Aorta (tissue), 5 donors: ENCODE measurements at places on chromosomes 11 and 22. TPM values are rescaled to one million over a fixed set of nuclear protein-coding genes. Genes with fewer than 3 reads are reported as not detected.

DNA sequence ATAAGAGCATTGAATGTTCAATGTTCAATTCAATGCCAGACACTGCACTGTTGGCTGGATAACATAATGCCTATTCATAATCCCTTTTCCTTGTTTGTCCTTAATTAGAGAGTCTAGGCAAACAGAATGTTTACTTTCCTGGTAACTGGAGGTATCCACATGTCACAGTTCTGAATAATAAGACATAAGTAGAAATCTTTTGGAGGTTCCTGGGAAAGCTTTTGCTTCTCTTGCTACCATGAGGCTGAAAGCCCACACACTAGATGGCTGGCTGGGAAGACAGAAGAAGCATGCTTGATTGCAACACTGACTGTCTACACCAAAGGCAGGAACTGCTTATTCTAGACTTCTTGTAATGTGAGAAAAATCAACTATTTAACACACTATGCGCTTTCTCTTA lies 79.5 kb downstream of the GAB2 start:
- DNase-seq = no peak
- no peaks in the 10 kb centered on the region for H3K27me3 ChIP-seq
- H3K4me3 ChIP-seq = no peak overlapping the region
- peaks cover 19% of the 10 kb centered on the region for H3K4me1 ChIP-seq
- no peak overlapping the region for H3K27ac ChIP-seq

DNA sequence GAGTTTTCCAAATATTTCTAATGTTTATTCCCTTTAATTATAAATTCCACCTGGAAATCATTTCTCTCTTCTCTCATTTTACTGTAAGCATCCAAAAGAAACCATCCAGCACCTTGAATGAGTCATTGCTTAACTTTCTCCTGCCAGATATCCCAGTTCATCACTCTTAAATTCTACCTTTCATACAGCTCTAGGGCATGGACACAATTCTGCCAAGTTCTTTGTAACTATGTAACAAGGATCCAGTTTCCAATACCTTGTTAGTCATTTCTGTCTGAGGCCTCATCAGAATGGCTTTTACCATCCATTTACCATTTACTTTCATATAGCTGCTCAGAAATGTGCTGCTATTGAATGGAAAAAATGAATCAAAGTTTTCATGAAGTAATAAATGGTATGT lies 455.4 kb upstream of the TENM4 start:
- H3K4me3 ChIP-seq = no peak overlapping the region
- no peak for DNase-seq
- no peaks in the 10 kb centered on the region for H3K4me1 ChIP-seq
- H3K36me3 ChIP-seq = no peaks in the 10 kb centered on the region
- H3K27me3 ChIP-seq = no peaks in the 10 kb centered on the region

GRCh38 chr22:45334528-45334927 lies 24.8 kb downstream of the FAM118A start:
- no peaks in the 10 kb centered on the region for H3K4me1 ChIP-seq
- no peak overlapping the region for H3K4me3 ChIP-seq
- peaks cover 5% of the 10 kb centered on the region for H3K36me3 ChIP-seq
- no peak for DNase-seq
- no peaks in the 10 kb centered on the region for H3K27me3 ChIP-seq

DNA sequence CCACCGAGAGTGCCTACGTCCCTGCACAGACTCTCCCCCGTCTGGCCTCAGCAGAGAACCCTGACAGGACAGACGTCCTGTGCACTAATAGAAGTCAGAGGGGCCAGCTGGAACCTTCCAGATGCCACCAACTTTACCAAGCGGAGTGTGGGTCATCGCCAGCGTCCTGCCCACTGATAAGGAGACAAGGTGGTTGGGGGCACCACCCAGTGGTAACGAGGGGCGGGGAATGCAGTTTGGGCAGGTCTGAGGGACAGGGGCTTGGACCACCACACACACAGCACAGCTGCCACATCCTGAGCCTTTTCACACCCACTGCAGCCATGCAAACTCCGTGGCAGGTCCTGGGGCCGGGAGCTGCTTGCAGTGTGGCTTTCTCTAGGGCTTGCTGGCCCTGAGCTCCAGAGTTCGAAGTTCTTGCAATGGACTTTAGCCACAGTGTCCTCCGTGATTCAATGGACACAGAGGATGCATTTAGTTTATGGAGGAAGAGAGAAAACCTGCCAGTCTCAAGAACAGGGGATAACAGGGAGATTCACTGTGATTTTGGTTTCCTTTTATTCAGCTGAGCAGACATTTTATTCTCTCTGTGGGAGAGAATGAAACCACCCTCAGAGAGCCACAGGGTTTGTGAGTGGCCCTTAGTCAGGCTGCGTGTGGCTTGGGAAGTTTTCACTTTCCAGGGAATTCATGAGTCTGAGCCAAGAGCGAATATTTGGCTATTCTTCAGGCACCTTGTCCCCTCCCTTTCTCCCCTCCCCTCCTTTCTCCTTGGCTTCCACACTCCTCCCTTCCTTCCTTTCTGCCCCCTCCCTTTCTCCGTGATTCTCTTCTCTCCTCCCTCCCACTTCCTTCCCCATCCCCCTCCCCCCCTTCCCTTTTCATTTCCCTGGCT lies 13.1 kb downstream of the MRGPRG start:
- peak; percentile 17 for DNase-seq
- no peaks in the 10 kb centered on the region for H3K4me1 ChIP-seq
- H3K27ac ChIP-seq = no peak overlapping the region
- H3K4me3 ChIP-seq = no peak overlapping the region

GRCh38 chr11:47998733-47999359 lies 18.5 kb downstream of the PTPRJ start:
- H3K27ac ChIP-seq = no peak overlapping the region
- no peaks in the 10 kb centered on the region for H3K36me3 ChIP-seq
- no peak overlapping the region for H3K4me3 ChIP-seq
- H3K27me3 ChIP-seq = no peaks in the 10 kb centered on the region
- no peaks in the 10 kb centered on the region for H3K4me1 ChIP-seq

DNA sequence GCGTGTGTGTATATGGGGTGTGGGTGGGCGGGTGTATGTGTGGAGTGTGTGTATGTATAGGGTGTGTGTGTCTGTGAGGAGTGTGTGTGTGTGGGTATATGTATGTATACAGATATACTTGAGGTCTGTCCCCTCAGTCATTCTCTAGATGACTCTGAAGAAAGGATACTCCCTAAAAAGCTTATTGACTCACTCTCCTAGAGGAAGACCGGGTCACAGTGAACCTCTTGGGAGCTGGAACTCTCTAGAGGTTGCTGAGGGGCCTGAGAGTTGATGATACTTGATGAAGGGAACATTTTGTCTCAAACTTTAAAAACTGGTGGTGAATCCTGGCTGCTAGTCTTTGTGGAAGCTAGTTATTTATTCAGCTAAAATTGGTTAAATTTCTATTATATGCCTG lies 15.1 kb downstream of the STX3 start:
- no peak overlapping the region for H3K27ac ChIP-seq
- no peak overlapping the region for H3K4me3 ChIP-seq
- peaks cover 5% of the 10 kb centered on the region for H3K36me3 ChIP-seq
- no peaks in the 10 kb centered on the region for H3K4me1 ChIP-seq
- H3K27me3 ChIP-seq = no peaks in the 10 kb centered on the region

DNA sequence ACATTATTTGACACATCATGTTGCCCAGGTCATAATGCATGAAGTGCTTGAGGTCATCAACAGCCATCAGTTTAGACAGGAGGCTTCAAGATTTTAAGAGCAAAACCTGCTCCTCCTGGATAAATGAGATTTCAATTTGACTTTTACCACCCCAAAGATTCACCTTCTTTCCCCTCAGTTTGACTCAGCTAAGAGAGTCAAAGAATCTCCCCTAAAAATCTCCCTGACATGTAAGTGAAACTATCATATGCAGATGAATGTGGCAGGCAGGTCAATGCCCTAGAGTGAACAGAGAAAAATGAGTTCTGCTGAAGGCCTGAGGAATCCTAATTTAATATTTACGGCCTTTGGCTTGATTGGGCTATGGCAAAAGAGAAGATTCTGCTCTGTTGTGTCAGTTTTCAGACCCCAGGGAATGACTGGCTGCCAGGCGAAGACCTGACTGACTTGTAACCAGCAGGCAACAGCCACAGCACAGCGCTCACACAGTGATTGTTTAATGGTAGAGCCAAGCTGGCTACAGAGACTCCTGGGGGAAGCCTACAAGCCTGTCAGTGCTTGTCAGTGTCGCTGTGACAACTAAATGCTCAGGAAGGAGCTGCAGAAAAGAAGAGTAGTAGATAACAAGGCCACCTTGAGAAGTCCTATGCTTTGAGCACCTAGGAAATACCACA lies 491.2 kb upstream of the LRRC4C start:
- H3K4me3 ChIP-seq = no peak overlapping the region
- DNase-seq = no peak
- H3K27me3 ChIP-seq = no peaks in the 10 kb centered on the region
- H3K4me1 ChIP-seq = peaks cover 3% of the 10 kb centered on the region

DNA sequence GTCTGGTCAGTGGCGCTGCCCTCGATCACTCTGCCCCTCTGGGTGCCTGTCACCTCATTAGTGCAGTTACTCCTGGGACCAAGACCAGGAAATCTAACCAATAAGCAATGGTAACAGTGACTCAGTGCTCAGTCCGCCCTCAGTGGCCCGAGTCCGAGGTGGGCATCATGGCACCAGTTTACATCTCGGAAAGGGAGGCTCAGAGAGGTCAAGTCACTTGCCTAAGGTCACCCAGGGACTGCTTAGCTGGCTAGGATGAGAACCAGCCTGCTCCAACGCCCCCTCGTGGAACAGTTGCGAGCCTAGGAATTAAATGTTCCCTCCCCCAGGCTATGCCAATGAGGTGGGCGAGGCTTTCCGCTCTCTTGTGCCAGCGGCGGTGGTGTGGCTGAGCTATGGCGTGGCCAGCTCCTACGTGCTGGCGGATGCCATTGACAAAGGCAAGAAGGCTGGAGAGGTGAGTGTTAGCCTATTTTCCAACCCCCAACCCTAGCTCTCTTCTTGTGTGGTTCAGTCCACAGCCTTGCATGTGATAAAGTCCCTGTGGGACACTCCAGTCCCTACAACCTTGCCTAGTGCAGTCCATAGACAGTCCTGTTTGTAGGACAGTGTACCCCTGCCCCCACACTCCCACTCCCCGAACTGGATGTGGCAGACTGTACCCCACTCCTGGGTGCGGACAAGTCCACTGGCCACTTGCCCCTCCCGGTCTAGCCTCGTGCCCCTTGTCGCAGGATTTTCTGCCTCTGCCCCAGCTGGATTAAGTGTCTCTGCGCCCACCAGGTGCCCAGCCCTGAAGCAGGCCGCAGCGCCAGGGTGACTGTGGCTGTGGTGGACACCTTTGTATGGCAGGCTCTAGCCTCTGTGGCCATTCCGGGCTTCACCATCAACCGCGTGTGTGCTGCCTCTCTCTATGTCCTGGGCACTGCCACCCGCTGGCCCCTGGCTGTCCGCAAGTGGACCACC lies 1.1 kb downstream of the MTFP1 start:
- H3K4me1 ChIP-seq = no peaks in the 10 kb centered on the region
- H3K4me3 ChIP-seq = no peak overlapping the region
- no peaks in the 10 kb centered on the region for H3K36me3 ChIP-seq
- peak; percentile 94 for DNase-seq
- no peak overlapping the region for H3K27ac ChIP-seq
- H3K27me3 ChIP-seq = no peaks in the 10 kb centered on the region

DNA sequence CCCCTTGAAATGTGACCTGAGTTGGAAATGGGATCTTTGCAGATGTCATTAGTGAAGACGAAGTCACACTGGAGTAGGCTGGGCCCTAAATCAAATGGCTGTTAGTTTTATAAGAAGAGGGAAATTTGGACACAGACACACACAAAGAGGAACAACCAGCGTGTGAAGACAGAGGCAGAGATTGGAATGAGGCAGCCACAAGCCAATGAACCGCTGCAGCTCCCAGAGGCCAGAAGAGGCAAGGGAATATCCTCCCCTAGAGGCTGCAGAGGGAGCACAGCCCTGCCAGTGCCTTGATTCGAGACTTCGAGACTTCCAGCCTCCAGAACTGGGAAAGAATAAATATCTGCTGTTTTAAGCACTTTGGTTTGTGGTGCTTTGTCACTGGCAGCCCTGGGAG lies 484.5 kb downstream of the MN1 start:
- H3K4me3 ChIP-seq = no peak overlapping the region
- no peaks in the 10 kb centered on the region for H3K4me1 ChIP-seq
- no peak for DNase-seq
- no peak overlapping the region for H3K27ac ChIP-seq
- H3K36me3 ChIP-seq = no peaks in the 10 kb centered on the region
- H3K27me3 ChIP-seq = no peaks in the 10 kb centered on the region

GRCh38 chr11:76792505-76793264 lies 9.5 kb downstream of the TSKU start:
- no peak for DNase-seq
- H3K4me1 ChIP-seq = no peaks in the 10 kb centered on the region
- peaks cover 4% of the 10 kb centered on the region for H3K36me3 ChIP-seq
- no peak overlapping the region for H3K27ac ChIP-seq
- no peak overlapping the region for H3K4me3 ChIP-seq

The MLC1 gene
- polyA plus RNA-seq = not detected

The GAS2L1 gene
- 11.4 TPM for polyA plus RNA-seq

The AQP11 gene
- polyA plus RNA-seq = 0.49 TPM

The APOA4 gene
- polyA plus RNA-seq = 457 TPM

The OR8G5 gene
- polyA plus RNA-seq = not detected

The DENND6B gene
- polyA plus RNA-seq = 7.5 TPM

The DAGLA gene
- polyA plus RNA-seq = 0.63 TPM
